ENCODE measurements at places on chromosomes 11 and 22. TPM values are rescaled to one million over a fixed set of nuclear protein-coding genes. Genes with fewer than 3 reads are reported as not detected.

Gene TRIM6
- total RNA-seq, result 0.84 TPM

Gene TESMIN
- 0.27 TPM for total RNA-seq

Gene ADM2
- total RNA-seq, result not detected

Gene MMP10
- total RNA-seq, result not detected

Gene MMP27
- not detected for total RNA-seq

Gene MN1
- total RNA-seq, result 5.3 TPM

Gene PARVG
- total RNA-seq, result 3.1 TPM

Gene SPDYC
- not detected for total RNA-seq

Gene MCAM
- total RNA-seq, result 68.7 TPM

Gene MS4A7
- 14.5 TPM for total RNA-seq

Gene MS4A3
- total RNA-seq, result not detected

Gene NFAM1
- total RNA-seq, result 2.9 TPM

Gene SCGB1C1
- total RNA-seq, result not detected

Gene DRD2
- total RNA-seq, result not detected

Gene HORMAD2
- total RNA-seq, result not detected

Gene SCN3B
- total RNA-seq, result 1.2 TPM

Gene UBE4A
- total RNA-seq, result 32.0 TPM

Gene ADM
- 14.1 TPM for total RNA-seq

Gene MYRF
- 0.30 TPM for total RNA-seq

Gene SEC14L2
- total RNA-seq, result 0.65 TPM

Gene MOGAT2
- total RNA-seq, result 0.22 TPM

Gene RFPL2
- not detected for total RNA-seq

Gene OR2AG2
- total RNA-seq, result not detected

Gene MICAL2
- 42.0 TPM for total RNA-seq

Gene TRPT1
- 71.9 TPM for total RNA-seq

Gene BRSK2
- 1.4 TPM for total RNA-seq

Gene SMIM35
- total RNA-seq, result not detected

Gene CRYBB2
- total RNA-seq, result not detected

Gene ANO1
- total RNA-seq, result 6.7 TPM
